ENCODE measurements at places on chromosomes 6 and 20.

DNA sequence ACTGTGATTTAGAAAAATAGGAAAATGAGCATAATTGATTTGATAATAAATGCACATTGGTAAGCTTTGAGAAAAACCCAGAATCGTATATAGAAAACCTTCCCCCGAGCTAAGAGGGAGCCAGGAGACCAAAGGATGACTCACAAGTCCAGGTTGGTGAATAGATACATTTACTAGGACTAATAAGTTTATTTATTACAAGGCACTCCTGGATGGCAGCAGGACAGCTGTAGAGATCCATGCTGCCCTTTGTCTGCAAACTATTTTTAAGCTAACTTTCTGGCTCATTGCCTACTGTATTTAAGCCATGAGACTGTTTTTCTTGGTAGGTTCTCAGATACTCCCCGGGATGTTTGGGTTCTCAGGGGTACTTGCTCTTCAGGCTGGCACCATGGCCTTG lies 13.4 kb downstream of the CASP8AP2 start:
- peak; percentile 64 for DNase-seq

DNA sequence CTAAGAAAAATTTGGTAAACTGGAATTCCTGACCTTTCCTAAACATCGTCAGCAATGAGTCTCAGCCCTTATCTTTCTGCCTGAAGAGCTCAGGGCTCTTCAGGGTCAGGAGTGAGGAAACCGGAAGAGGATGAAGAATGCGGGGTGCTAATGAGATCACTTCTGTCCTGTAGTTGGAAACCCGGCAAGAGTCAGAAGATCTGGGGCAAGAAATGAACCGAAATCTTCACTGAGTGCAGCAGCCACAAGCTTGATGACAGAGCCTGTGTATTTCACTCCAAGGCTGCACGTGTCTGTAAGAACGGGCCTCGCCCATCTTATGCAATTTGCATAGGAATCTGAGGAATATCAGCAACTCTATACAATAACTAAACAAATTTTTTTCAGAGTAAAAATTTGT lies 60.4 kb upstream of the QKI start:
- DNase-seq = peak; percentile 53

- no peak for DNase-seq
Measured at GRCh38 chr20:61133611-61134010, 118.5 kb upstream of the CDH4 start.

DNA sequence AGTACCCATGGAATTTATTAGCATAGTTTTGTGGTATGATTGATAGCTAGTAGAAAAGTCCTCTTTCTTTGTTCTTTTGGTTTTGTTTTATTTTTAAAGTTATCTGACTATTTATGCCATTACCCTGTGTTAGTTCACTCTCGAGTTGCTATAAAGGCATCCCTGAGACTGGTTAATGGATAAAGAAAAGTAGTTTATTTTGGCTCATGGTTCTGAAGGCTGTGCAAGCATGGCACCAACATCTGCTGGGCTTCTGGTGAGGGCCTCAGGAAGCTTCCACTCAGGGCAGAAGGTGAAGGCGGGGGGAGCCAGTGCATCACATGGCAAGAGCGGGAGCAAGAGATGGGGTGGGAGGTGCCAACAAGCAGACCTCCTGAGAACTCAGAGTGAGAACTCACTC lies 166.5 kb downstream of the MTHFD1L start:
- no peak for DNase-seq

DNA sequence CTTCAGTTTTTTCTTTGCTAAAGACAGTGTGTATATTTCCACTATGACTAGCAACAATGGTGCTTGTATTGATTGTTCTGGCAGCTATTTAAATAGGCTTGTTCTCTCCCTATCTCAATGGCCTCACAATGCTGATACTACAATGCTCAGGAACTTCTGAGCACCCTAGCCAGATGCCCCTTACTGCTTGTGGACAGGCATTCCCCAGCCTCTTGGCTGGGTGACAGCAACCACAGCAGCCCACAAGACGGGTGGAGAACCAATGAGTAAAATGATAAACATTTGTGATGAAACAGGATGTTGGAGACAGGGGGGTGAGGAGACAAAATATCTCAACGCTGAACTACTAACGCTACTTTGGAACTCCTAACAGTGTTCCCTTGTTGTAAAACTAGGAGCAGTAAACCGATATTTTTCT lies 42.3 kb downstream of the HIVEP2 start:
- DNase-seq = peak; percentile 100

Measured in fibroblast of lung (primary cell).